ENCODE measurements at places on chromosomes 6 and 20.
A peak's percentile ranks its signal among the peaks of the same experiment; 100 is the strongest.

GRCh38 chr6:30828027-30828962 is 56.0 kb upstream of the DDR1 start:
- peak; percentile 78 for DNase-seq

- DNase-seq: peak; percentile 81
These were observed 756 bp upstream of the RBCK1 start for GRCh38 chr20:407133-407952.

GRCh38 chr6:123564361-123564760 is 72.4 kb downstream of the TRDN start:
- DNase-seq: no peak

- peak; percentile 13 for DNase-seq
These were observed 96.7 kb upstream of the BACH2 start for GRCh38 chr6:90393232-90393884.
